SW 1271 (cell line): ENCODE measurements at places on chromosomes 2 and 18.

DNA sequence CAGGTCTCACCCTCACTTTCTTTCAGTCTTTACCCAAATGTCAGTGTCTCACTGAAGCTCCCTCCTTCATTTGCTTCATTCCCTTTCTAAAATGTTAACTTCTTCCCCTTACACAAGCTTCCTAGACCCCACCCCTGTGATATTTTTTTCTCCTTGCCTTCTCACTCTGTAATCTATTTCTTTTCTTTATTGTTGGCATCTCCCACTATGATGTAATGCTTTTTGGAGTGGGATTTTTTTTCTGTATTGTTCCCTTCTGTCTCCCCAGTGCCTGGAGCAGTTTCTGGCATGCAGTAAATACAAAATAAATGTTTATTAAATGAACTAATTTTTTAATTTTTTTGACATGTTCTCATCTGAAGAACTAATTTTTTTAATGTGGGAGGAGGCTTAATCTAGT lies 55.9 kb upstream of the MAP3K20 start:
- DNase-seq = no peak

GRCh38 chr2:231807020-231807419 lies 20.8 kb downstream of the COPS7B start:
- DNase-seq = no peak

DNA sequence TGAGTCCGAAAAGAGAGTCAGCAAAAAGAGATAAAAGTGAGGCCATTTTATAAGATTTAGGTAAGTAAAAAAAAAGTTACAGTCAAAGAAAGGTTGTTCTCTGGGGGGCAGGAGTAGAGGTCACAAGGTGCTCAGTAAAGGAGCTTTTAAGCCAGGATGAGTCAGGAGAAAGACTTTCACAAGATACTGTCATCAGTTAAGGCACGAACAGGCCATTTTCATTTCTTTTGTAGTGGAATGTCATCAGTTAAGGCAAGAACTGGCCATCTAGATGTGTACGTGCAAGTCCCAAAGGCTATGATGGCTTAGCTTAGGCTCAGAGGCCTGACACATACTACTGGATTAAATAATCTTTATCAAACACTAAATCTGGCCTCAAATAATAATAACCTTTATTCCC lies 1207.3 kb upstream of the FAM98A start:
- DNase-seq = no peak

DNA sequence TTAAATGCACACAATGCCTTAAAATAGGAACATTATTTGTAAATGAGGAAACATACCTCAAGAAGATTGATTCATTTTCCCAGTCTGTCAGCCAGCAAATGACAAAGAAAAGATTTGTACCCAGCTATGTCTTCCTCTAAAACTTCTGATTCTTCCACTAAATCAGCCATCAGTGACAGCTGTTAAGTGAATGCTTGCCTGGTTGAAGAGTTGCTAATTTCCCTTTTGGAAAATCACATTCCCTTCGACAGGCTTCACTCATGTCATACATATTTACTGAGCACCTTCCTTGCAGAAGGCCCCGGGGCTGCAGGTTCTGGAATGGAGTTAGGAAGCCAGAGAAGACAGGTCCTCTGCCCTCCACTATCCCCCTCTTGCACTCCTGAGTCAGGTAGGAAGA lies 112.0 kb upstream of the SLC66A3 start:
- no peak for DNase-seq

- DNase-seq = no peak
These were observed 554.7 kb downstream of the NUP35 start for GRCh38 chr2:183678908-183679307.

- DNase-seq = no peak
These were observed 68.8 kb upstream of the SPTBN1 start for GRCh38 chr2:54387059-54387991.

- no peak for DNase-seq
These were observed 276.5 kb upstream of the ZC3H15 start for GRCh38 chr2:186209532-186209931.

DNA sequence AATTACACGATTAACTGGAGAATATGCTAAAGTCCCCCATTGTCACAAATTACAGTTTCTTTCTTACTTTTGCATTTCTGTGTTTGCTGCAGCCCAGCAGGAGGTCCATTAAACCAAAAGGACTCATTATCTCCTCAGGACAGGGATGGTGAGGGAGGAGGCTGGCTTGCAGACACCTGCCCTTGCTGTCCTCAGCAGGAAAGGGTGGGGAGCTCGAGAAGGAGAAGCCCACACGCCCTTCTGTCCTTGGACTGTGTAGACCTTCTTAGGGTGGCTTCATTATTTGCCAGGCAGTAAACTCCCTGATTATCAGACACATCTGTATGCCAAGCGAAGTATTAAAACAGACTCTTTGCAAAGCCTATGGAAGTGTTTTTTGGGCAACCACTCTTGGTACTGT lies 196.0 kb downstream of the LDLRAD4 start:
- no peak for DNase-seq

DNA sequence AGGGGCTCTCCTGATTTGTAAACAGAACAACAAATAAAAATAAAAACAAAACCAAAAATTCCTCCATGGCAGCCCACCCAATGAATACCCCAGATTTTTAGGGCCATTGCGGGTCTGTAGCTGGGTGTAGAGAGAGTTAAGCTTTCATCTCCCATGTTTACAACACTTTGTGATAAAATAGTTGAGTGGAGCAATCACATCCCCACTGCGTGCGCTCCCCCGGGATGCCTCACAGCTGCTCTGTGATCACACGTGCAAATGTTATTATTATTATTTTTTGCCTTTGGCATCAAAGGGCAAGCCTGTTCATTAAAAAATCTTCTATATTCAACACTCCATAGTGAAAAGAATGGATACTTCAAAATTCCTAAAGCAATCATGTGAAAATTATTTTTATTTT lies 118.0 kb downstream of the MBP start:
- DNase-seq = no peak

DNA sequence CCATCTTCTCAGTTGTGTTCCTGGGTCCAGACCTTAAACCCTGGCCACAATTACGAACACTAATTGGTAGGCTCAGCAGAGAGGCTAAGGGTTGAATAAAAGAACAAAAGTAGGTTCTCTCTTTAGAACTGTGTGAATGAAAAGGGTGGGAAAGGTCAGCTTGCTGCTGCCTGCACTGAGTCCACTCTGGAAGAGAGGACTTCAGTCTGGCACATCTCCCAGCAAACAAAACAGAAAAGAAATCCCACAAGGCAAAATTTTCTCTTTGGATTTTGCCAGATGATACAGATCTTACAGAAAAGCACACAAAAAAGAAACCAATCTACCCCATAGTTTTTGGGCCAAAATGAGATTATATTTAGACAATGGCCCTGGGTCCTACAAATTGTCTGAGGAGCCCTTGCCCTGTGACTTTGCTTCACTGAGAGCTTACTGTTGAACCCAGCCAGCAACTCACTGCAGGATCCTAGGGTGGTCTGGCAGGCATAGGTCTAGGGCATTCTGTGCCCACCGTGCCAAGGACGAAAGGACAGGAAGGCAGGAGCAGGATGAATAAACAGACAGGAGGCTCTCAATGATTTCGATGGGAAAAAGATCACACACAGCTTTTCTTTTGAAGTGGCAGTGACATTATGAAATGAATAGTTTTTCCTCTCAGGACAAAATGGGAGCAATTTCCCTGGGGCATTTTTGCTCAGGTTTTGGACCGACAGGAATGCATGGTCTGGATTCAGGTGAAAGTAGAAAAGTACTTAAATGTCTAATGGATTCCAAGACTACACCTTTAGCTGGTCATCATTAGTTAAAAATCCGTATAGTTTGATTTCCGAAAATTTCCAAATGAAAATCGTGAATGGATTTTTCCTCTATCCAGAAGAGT lies 68.4 kb upstream of the STAM2 start:
- DNase-seq = no peak

GRCh38 chr18:59695551-59695950 lies 1.7 kb downstream of the CCBE1 start:
- no peak for DNase-seq

- no peak for DNase-seq
These were observed 1348.7 kb upstream of the NXPH2 start for GRCh38 chr2:140128909-140129308.

DNA sequence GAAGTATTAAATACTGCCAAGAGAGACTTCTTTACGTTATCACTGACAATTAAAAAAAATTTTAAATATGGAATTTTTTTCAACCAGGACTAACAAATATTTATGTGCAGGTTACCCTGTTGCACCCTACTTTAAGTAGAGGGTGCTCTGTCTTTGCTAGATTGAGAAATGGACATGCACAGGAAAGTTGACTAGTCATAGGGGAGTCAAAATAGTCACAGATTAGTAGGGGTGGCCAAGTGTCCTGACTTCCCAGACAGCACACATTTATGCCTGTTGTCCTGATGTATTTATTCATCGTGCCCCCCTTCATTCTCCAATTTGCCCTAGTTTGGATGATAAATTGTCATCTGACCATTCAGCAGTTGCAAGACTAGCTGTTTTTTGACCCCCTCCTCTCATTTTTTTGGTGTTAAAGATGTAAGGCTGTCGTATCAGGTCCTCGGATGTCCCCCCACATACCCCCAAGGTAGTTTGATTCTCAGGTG lies 20.3 kb downstream of the CAB39 start:
- no peak for DNase-seq

DNA sequence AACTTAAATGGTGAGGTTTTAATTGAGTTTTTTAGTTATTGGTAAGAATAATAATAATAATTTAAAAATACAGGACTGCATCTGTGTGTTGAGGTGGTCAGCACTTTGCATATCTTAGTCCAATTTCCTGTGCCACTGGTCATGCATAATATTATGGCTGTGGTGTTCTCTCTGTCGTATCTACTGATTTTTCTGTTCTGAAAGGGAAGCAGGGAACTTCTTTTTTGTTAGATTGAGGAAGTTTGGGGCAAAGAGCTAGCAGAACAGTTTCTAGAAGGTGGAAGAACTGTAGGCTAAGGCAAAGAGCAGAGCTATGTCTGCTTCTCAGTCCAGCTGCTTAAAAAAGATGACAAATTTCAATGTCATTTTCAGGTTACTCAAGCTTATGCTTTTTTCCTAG lies 74.3 kb downstream of the XRCC5 start:
- no peak for DNase-seq

GRCh38 chr2:229575569-229576315 lies 138.6 kb downstream of the DNER start:
- no peak for DNase-seq

GRCh38 chr2:76341439-76341838 lies 630.7 kb upstream of the GCFC2 start:
- DNase-seq = no peak

DNA sequence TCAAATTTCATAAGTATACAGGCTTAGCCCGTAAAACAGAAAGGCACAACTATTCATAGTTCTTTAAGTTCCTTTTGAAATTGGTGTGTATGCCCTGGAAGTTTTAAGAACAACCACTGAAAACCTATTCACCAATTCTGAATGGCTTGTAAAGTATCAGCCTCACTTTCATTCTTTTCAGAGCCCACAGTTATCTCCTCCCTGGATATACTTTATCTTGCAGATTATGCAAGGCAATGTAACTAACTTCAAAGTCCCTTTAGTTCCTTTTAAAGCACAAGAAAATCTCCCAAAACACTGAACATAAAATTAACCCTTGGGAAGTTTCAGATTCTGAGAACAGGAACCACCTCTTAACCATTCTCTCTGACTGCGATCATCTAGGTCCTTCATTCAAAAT lies 1.1 kb downstream of the STRN start:
- no peak for DNase-seq

GRCh38 chr2:217803653-217803960 lies 199.2 kb downstream of the TNS1 start:
- no peak for DNase-seq

GRCh38 chr2:107036293-107036692 lies 150.3 kb upstream of the ST6GAL2 start:
- DNase-seq = no peak

DNA sequence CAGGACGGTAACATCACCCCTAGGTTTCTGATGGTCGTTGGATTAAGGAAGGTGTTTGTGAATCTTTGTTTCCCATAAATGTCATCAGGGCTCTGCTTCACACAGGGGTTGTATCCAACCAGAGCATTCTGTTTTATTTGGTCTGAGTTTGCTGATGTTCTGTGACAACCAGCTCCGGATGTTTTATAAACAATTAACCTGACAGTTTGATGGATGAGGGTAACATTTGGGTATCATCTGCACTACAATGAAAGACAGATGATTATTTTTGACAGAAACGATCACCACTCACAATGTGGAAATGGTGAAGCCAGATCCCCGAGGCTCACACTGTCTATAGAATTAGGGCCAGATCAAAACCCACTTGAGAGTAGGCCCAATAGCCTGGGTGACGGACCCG lies 107.1 kb downstream of the CDC42EP3 start:
- no peak for DNase-seq

GRCh38 chr18:48238636-48239035 lies 170.5 kb downstream of the ZBTB7C start:
- no peak for DNase-seq

DNA sequence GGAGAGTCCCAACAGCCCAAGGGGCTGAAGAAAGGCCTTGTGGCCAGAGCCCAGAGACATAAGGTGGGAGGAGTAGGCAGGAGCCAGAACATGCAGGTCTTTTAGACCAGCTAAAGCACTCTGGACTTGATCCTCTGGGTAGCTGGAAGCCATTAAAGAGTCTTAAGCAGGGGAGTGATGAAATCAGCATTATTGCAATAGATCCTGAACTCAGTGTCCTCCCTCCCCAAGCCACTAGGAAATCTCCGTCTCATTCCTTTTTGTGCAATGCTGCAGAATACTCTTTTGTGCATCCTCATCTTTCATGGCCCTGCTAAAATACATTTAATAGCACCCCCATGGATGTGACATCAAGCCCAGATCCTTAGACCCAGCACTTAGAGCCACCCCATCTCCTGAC lies 58.6 kb upstream of the ZCCHC2 start:
- no peak for DNase-seq

GRCh38 chr18:54878159-54878622 lies 49.9 kb downstream of the RAB27B start:
- DNase-seq = no peak

DNA sequence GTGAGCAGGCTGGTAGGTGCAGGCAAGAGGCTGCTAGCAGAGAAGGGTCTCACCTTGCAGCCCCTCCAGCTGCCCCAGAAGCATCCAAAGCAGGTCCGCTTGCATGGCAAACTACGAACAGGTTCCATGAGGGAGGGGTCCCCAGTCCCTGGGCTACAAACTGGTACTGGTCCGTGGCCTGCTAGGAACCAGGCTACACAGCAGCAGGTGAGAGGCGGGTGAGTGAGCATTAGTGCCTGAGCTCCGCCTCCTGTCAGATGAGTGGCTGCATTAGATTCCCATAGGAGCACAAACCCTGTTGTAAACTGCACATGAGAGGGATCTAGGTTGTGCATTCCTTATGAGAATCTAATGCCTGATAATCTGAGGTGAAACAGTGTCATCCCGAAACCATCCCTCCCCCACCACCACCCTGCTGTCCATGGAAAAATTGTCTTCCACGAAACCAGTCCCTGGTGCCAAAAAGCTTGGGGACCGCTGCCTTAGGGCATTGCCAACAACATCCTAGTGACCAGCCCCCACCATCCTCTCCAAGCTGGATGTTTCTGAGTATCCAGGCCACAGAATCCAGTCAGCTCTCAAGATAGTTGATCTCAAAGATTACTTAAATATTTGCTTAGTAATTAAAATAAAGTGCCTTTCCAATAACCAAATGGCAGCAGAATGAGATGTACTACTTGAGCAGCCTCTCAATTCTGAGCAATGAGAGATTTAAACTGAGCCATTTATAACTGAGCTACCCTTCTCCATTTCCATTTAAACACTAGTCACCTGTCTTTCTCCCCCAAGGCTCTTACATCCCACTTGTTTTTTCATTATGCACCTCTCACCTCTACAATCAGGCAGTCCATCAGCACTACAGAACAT lies 32.4 kb downstream of the LRP2 start:
- no peak for DNase-seq

GRCh38 chr2:232623768-232624765 lies 9.3 kb upstream of the EFHD1 start:
- no peak for DNase-seq
